ENCODE measurements at places on chromosomes 2 and 18.
A peak's percentile ranks its signal among the peaks of the same experiment; 100 is the strongest.

DNA sequence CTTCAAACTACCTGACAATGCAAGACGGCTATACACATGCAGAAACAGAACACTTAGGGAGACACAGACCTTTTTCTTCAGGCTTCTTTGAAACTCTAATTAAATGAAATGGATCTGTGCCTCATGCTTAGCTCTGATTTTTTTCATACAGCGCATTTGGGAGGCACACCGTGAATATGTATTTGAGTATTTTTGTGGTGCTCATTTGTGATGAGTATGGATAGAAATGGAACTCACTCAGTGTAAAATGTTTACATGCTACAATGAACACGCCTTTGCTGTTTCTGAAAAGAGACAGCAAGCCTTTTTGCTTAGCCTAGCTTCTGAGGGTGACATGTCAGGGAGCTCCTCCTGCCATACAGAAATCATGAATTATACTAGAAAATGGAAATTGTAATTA lies 113.3 kb downstream of the FSHR start:
- no peak for DNase-seq

DNA sequence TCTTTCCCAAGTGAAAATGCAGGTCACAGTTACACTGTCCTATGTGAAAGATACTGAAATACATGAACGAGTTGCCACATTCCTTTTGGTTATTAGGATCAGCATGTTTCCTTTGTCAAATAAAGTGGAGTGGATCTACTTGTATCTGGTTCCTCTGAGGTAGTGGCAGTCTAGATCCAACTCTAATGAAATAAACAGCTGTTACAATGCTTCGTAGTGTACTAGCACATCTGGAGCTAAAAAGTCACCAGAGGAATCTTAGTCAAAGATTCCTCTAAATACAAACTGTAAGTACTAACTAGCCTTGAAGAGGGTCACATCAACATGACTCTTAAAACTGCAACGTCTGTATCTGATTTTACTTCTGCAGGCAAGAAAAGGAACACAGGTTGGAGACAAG lies 228.9 kb downstream of the DYM start:
- no peak for DNase-seq

DNA sequence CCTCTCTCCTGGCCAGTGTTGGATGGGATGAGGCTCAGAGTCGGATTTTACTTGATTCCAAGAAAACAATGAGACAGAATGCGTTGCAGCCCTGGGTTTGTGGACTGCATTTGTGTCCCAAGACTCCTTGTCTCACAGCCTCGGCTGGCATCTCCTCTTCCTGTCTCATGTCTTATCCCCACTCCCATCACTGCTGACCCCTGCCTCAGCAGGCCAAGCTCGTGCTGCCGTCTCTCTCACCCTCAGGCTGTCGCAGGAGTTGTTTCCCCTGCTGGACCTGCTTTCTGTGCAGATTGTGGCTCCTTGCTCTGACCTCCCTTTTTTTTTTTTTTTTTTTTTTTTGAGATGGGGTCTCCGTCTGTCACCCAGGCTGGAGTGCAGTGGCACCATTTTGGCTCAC lies 70.2 kb upstream of the RALBP1 start:
- no peak for DNase-seq

DNA sequence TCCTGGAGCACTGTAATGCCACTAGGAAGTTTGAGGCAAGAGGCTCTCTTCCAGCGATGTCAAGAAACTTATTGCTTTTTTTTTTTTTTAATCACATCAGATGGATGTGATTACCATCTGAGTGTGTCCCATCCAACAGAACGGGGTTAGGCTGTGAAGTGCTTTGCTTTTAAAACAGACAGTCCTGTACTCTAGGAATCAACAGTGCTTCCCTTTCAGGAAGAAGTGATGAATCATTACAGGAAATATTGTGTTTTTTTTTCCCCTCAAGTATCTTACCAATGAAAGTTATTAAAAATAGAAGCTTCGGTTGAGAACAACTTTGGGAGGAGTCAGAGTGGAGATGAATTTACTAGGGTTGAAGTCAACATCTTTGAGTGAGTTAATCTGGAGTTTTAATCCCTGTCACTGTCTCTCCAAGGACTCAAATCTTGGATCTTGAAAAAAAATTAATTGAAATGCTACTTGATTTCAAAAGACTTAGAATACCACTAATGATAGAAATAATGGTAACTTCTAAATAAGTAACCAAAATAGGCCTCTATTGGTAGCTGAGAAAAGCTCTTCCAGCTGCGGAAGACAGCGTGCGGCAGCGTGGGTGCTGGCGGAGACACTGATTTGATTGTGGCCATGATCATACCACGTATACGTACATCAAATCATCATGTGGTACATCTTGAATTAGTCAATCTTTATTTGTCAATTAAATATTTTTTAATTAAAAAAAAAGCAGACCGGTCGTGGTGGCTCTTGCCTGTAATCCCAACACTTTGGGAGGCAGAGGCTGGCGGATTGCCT lies 45.5 kb downstream of the GATA6 start:
- DNase-seq: peak; percentile 53

DNA sequence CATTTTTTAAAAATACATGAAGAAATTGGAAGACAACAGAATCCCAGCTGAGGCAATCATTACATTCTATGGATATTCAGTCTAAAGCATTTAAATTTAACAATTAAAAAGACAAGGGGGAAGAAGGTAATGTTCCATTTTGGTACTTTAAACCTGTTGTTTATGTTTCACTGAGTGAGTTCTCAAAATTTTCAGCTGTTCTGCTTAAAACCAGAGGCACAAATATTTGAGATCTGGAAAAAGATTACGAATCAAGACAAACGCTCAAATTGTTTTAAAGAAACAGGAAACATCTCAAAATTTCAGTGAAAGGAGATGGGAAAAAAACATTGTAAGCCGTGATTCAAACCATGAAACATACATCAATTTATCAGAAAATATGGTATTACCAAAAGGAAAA lies 656.2 kb upstream of the CHAC2 start:
- DNase-seq: no peak
